Hematopoietic multipotent progenitor cell treated with erythropoietin and hydrocortisone succinate and interleukin-3 and kit ligand, for 4 days (in vitro differentiated cells): ENCODE measurements at places on chromosomes 1 and 21.
A peak's percentile ranks its signal among the peaks of the same experiment; 100 is the strongest.

DNA sequence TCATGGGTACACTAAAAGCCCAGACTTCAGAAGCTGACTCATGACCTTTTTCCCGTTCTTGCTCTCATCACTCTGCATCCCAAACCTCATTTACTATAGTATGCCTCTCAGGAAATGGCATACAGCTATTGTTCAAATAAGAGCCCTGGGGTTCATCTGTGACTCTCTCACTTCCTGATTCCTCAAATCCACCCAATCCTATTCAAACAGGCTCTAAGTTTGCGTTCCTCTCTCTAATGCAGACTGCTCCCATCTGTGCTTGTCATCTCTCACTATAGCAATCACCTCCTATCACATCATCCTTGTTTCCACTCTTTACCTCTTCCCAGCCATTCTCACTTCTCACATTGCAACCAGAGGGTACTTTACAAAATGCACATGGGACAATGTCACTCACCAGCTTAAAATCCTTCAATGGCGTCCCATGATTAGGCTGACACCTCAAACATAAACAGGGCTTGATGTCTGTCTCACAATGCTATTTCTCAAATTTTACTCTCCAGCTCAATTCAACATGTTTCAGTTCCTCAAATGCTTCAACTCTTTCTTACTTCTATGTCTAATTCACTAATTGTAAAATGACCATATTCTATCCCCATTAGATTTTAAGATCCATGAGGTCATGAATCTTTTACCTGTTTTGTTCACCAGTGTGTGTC, 408.4 kb downstream of the NTNG1 start:
- DNase-seq: no peak

DNA sequence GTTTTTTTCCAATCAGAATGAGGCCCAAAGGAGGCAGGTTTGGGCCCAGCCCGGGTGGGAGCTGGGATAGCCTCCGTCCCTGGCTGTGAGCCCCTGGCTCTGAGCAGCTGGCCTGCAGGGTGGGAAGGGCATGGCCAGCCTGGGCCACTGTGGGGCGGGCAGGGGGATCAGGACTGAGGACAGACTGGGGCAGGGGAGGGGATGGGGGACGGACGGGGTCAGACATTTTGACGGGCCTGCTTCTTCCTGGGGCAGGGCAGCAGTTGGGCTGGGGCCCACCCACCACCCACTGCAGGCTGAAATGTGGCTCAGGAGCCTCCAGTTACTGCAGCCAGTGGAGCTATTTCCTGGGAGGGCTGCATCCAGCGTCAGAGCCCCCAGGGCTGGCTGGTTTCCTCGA, 2.5 kb upstream of the SLC6A9 start:
- DNase-seq: no peak

DNA sequence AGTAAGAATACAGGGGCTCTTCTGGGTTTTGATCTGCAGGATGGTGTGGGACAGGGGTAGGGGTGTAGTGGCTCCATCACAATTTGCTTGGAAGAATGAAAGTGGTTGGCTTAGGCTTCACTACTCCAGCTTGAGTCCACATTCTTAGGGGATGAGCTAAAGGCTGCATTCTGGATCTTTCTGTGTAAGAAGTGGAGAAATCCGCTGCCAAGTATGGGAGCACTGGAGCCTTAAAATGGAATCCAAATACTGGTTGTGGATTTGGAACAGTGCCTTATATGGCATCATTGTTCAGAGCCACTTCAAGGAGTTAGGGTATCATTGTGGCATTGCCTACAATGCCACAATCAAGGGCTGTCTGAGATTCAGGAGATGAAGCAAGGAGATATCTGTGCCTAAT, 187.1 kb downstream of the LMO4 start:
- DNase-seq: no peak

DNA sequence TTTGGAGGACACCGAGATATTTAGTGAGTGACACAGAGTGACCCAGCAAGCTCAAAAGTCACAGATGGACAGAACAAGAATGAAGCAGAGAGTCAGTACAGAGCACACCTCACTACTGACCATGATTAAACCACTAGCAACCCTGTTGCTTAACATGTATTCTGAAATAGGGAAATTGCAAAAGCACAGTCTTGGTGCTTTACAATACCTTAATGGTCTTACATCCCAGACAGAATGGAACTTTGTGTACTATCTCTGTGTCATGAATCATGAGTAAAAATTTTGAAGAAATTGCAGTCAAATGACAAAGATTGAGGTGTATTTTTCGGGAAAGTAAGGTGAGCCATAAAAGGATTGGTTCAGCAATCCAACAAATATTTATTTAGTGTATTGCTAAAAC, 2.7 kb upstream of the SAMSN1 start:
- peak; percentile 78 for DNase-seq

DNA sequence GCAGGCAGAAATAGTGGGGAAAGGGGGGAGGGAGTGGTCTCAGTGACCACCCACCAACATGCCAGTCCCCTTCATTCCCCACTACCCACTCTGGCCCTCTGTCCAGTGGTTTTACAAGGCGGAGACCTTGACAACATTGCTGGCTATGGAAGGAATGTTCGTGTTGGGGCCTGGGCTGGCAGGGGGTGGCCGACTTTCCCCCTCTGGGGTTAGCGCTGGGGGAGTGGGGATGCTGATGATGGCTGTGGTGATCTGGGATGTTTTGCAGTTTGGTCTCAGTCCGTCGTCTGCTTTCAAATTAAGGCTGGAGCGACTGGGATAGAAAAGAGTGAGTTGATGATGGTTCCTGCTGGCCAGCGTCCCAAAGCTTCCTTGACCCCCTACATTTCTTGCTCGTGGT, 20.3 kb downstream of the DDX20 start:
- no peak for DNase-seq

GRCh38 chr1:193929374-193930033, 743.1 kb upstream of the B3GALT2 start:
- peak; percentile 5 for DNase-seq

DNA sequence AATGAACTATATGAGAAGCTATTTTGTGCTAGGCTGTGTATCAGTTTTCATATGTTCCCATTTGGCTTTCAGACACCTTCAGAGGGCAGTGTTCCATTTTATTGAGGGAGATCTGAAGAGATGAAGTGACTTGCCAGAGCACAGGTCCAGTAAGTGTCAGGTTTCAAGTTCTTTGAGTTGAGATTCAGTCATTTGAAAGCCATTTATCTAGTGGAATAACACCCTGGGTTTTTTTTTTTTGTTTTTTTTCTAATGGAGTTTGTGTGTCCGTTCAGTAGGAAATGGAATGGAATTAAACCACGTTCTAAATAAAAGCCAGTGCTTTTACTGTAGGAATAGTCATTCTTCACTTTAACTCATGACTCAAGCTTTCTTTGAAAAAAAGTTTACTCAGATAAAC, 652.9 kb upstream of the USP24 start:
- no peak for DNase-seq

DNA sequence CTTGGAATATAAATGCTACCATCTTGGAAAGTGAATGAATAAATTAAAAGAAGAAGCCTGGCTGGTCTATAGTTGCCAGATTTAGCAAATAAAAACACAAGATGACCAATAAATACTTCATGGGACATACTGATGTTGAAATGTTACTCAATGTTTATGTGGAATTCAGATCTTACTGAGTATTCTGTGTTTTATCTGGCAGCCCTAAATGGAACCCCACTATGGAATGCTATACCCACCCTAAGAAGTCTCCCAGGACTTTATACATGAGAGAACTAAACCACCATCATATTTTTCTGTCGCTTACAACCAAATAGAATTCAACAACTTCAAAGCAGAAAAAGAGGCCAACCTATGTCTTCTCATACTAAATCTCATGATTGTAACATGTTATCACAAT, 177.6 kb upstream of the HMCN1 start:
- DNase-seq: no peak

DNA sequence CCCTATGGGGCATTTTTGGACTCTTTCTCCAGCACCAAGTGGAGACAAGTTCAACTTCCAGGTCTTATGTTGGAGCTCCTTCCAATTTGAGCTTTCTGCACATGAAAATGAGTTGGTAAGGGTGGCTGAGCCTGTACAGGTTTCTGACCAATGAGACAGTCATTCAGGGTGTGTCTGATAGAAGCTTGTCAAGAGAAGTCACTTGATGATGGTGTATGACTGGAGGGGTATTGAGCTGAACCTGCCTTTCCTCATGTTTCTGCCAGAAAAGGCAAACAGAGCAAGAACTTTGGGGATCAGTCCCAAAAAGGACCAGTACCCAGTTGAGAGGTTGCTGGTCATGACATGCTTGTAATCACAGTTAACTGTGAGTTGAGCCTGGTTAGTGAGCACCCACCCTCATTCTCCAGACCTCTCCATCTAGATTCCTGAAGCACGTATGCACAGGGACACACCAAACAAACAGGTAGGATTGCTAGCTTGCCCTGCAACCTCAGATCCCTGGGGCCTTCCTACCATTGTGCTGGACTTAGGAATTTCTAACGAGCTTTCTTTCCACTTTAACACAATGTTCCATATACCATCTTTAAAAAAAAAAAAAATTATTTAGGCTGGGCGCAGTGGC, 26.6 kb downstream of the FAM89A start:
- DNase-seq: no peak

GRCh38 chr1:36703526-36704208, 221.0 kb upstream of the CSF3R start:
- DNase-seq: peak; percentile 91

DNA sequence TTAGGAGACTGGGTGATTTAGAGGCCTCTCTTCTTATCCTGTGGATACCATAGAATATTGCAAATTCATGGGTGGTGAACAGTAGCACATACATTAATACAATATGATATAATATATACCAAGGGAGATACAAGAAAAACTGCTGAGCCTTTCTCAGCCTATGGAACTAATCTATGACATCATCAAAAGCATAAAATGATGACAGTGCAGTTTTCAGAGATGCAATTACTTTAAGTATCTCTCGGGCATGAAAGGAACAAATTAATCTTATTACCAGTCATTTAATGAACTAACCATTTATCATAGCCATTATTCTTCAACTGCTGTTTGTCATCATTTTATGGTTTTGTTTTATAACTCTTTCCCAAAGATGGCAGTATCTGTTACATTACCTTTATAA, 3.5 kb downstream of the CHODL start:
- DNase-seq: peak; percentile 2

GRCh38 chr1:198597690-198598430, 41.0 kb upstream of the PTPRC start:
- DNase-seq: no peak
